ENCODE measurements at places on chromosomes 11 and 22.
A peak's percentile ranks its signal among the peaks of the same experiment; 100 is the strongest.

GRCh38 chr22:39937906-39938305 lies 22.3 kb upstream of the TMA7B start:
- DNase-seq, result no peak

- no peak for DNase-seq
Measured at GRCh38 chr11:14555818-14556217, 35.6 kb upstream of the PSMA1 start.

- no peak for DNase-seq
Measured at GRCh38 chr22:32574958-32575910, 100.6 kb downstream of the FBXO7 start.

DNA sequence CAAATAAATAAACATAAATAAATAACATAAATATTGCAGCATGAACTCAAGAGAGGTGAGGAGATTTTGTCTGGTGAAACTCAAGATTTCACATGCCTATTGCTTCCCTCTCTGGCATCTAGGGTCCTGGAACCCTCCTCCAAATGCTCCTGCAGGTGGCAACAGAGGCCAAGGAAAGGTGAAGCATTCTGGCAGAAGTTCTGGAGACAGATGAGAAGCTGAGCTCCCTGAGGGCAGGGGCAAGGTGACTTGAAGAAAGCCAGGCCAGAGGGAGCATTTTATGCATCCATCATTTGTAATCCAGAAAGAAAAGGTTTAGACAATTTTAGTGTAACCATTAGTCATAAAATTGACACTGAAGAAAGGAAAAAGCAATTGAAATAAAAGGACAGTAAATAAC lies 64.9 kb downstream of the ENDOD1 start:
- peak; percentile 76 for DNase-seq

- no peak for DNase-seq
Measured at GRCh38 chr22:39251762-39252460, 7.1 kb upstream of the PDGFB start.

DNA sequence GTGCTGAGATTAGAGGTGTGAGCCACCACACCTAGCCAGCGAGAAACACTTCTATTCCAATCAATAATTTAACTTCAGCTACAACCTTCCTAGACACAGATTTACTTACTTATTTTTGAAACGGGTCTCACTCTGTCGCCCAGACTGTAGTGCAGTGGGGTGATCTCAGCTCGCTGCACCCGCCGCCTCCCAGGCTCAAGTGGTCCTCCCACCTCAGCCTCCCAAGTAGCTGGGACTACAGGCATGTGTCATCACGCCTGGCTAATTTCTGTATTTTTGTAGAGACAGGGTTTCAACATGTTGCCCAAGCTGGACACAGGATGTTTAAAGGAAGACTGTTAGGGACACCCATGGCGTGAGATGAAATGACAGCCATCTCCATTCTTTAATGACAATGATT lies 61.3 kb downstream of the MICAL3 start:
- no peak for DNase-seq

DNA sequence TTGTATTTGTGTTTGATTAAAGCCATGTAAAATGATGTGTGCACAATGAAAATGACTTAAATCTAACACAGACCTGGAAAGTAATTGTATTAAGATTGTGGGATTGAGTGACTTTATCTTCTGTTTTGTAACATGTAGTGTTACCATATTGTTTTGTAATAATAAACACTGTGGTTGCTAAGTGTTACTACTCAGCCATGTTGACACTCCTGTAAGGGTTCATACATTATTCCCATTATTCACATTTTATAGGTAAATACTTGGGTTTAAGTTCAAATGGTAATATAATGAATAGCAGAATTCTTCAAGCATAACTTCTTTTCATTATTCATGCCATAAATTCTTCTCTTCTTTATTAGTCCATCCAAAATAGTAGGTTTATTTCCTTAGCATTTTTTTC lies 69.0 kb downstream of the ZC3H12C start:
- DNase-seq, result no peak

GRCh38 chr11:114081641-114082414 lies 22.3 kb downstream of the ZBTB16 start:
- DNase-seq, result no peak

DNA sequence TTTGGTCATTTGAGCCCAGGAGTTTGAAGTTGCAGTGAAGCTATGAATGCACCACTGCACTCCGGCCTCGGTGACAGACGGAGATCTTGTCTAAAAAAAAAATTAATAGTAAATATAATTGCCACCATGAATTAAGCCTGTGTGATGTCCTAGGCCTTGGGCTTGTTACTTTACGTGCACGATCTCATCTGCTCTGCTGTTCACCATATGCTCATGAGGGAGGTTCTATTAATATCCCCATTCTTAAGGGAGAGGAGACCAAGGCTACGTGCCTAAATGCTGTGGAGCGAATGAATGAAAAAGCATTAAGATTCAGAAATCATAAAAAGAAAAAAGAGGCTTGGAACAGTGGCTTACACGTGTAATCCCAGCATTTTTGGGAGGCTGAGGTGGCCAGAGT lies 2.6 kb upstream of the ATG2A start:
- no peak for DNase-seq

GRCh38 chr11:125080531-125080911 lies 17.4 kb downstream of the SLC37A2 start:
- DNase-seq, result no peak

DNA sequence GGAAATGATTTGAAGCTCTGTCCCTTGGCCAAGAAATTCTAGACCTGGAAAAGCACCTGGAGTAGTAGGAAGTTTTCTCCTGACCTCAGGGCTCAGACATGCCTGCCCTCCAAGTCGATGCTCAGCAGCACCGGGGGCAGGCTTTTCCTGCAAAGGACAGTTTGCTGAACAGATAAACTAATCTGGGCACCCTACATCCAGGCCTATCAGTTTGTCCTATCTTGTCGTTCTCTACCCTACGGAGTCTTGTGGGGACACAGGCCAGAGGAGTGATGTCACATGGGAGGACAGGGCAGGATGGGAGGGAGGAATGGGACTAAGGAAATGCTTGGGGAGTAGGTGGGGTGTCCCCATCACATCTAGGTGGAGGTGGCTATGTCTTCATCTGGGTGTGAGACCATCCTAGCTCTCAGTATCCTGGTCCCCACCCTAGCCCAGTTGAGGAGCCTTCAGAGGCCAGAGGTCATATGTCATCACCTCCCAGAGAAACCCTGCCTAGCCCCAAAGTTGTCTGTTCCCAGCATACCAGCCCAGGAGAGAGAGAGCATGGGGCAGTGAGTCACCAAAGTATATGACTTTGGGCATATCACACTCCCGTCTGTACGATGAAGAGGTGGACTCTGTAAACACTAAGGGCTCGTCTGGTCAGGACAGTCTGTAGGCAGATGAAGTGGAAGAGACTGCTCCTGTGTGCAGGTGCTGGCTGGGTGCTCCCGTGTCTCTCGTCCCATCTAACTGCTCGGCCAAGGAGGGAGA lies 18.1 kb upstream of the FCHSD2 start:
- no peak for DNase-seq

- DNase-seq, result no peak
Measured at GRCh38 chr11:66479394-66480116, 679 bp upstream of the DPP3 start.

DNA sequence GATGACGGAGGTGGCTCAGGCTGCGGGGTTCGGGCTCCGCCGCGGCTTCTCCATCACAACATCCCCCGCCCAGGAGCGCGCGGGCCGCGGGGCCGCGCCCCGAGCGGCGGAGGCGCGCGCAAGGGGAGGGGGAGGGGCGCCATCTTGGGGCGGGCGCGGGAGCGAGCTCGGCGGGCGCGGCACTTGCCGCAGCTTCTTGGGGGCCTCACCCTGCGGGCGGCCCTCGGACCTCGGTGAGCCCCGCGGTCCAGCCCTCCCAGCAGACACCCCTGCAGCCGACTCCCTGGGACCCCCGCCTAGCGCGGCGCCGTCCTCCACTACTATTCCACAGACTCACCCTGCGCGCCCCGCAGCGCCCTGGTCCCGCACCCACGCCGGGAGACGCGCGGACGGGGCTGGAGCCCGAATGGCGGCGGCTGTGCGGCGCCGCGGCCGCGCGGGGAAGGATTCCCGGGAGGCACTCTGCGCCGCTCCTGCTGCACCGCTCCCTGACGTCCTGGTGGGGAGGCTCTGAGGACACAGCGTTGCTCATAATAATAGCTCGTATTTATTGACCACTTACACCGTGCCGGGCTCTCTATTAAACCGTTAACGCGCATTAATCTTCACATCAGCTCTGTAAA lies at the start of gene APBB1:
TSS of gene APBB1 (minus strand) at position 86 of the 623 bp plus-strand sequence. CDS start 7,747 bp downstream, outside the sequence.
- peak; percentile 68 for DNase-seq

- DNase-seq, result no peak
Measured at GRCh38 chr11:35550374-35551036, 25.1 kb upstream of the PAMR1 start.

DNA sequence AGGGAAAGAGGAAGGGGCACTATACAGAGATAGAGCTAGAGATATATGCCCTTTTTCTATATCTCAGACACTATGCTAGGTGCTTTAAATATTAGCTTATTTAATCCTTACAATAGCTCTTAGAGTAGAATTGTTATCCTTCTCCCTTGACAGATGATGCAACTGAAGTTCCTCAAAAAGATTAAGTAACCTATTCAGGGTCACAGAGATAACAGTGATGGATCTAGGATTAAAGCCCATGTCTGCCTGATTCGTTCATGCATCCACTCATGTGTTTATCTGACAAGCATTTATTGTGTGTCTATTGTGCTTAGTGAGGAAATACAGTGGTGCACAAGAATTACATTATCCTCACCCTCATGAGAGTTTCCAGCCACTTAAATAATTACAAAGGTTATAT lies 8.7 kb downstream of the CCDC83 start:
- DNase-seq, result no peak

- DNase-seq, result peak; percentile 17
Measured at GRCh38 chr22:41619979-41620588, 759 bp downstream of the DESI1 start.

DNA sequence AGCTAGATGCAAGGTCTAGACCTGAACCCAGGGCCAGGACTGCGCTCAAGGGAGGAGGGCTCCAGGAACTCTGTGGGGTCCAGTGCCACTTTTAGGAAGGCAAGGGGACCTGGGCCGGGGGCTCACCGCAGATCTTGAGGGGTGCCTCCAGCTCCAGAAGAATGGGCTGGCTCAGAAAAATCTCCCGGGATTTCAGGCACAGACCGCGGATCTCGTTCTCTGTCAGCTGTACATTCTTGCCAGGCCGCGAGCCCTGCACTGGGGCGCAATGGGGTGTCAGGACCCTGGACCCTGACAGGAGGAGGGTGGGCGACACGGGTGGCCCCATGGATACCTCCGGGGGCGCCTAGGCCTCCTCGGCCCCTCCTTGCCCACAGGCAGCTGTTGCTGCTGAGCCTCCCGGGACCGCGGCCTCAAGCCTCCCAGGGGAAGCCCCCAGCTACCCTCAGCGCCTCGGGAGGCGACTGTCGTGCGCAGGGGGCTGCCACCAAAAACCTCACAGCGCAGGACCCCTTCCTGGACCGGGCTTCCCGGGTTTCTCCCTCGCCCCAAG lies 640 bp downstream of the PPP1CA start:
- no peak for DNase-seq

- DNase-seq, result no peak
Measured at GRCh38 chr22:17096071-17096470, 11.3 kb downstream of the IL17RA start.

GRCh38 chr11:34929794-34930763 lies 13.7 kb downstream of the PDHX start:
- DNase-seq, result no peak

- no peak for DNase-seq
Measured at GRCh38 chr22:36211237-36211861, 9.7 kb upstream of the APOL4 start.

- peak; percentile 30 for DNase-seq
Measured at GRCh38 chr22:29480512-29481264, 670 bp downstream of the NEFH start.

DNA sequence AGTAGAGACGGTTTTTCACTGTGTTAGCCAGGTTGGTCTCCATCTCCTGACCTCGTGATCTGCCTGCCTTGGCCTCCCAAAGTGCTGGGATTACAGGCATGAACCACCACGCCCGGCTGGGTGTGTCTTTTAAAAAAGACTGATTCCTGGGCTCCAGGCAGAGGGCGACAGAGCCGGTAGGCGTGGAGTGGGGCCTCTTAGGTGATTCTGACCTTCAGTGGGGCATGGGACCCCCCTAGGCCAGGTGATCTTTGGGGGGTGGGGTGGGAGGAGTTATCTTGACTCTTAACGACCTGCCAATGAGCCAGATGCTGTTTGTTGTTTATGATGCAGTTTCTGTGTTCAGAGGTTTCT lies 12.9 kb upstream of the SORL1-AS1 start:
- DNase-seq, result no peak

- no peak for DNase-seq
Measured at GRCh38 chr11:131859538-131860210, 489.3 kb downstream of the NTM start.

- no peak for DNase-seq
Measured at GRCh38 chr11:34481307-34481706, 32.3 kb downstream of the ELF5 start.

DNA sequence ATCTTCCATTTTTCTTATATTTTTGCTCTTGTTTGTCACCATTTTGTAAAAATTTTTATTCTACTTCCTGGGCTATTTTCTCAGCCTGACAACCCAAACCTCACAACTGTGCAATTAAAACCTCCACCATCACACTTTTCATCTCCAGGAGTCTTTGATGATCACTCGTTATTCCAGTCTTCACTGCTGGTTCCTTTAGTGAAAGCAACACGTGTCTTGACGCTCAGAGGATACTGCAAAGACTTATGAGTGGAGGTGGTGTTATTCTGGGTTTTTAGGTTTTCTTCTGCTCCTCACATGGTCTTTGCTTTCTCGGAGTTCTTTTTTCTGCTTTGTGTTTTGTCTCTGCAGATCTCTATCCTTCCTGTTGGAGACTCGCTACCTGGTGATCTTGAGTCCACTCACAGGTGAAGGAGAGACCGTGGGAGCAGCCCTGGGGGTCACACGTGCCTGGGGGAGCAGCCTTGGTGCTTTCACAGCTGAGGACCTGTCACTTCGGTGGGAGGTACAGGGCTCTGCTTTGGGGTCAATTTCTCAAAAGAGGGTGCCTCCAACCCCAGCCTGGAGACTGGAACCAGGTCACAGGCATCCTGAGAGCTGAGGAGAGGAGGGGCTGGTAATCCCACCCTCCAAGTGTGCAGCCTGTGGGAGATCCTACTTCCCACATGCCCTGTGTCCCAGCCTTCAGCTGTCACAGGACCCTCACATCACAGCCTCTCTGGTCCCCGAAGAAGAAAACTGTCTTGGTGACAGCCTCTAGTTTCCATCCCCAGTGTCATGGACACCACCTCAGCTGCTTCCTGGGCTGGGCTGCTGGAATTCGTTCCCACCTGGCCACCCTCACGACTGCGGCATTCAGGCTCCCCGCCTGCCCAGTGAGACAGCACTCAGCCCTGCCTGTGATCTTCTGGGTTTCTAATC lies 11.0 kb downstream of the SULT4A1 start:
- no peak for DNase-seq

GRCh38 chr11:75768909-75769771 lies 562 bp downstream of the DGAT2 start:
- DNase-seq, result no peak

GRCh38 chr11:68904248-68904847 lies 657 bp downstream of the IGHMBP2 start:
- peak; percentile 10 for DNase-seq
